ENCODE measurements at places on chromosomes 3 and 15.
A peak's percentile ranks its signal among the peaks of the same experiment; 100 is the strongest.

DNA sequence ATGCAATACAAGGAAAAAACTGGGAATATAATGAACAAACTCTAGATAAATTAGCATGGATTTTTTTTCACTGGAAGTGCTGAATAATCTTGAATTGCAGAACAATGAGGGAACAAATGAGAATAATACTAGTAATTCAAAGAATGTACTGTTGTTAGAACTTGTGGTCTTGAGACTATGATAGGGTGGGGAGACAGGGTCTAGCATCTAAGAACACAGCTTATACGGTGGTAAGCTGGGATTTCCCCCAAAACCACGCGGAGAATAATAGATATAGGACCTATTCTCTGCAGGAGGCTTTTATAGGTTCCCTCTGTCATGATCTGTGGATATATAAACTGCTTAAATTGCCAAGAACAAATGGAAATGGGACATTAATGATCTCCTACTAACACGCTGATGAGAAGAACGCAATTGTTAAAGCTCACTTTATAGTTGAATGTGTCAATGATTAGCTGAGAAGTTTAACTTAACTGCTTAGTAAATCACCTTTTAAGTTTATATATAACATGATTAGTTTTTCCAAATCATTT lies 692.3 kb downstream of the ZPLD1 start:
- DNase-seq, result no peak

GRCh38 chr15:34318277-34319079 lies 19.1 kb downstream of the SLC12A6 start:
- DNase-seq, result peak; percentile 77

DNA sequence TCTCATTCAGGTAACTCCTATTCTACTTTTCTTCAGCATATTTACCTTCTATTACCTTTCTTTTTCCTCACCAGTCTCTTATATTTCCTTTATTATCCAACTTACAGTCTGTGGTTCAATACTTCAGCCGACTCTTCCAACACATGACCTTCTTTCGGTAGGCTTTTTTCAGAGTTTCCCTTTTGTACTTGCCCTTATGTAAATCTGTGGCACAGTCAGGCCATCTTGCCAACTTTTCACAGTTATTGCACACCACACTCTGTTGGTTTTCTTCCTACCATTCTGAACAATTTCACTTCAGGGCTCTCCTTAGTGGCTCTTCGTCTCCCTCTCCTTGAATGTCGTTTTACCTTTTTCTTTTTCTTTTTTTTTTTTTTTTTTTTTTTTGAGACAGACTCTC lies 427.8 kb downstream of the LPP start:
- peak; percentile 51 for DNase-seq

DNA sequence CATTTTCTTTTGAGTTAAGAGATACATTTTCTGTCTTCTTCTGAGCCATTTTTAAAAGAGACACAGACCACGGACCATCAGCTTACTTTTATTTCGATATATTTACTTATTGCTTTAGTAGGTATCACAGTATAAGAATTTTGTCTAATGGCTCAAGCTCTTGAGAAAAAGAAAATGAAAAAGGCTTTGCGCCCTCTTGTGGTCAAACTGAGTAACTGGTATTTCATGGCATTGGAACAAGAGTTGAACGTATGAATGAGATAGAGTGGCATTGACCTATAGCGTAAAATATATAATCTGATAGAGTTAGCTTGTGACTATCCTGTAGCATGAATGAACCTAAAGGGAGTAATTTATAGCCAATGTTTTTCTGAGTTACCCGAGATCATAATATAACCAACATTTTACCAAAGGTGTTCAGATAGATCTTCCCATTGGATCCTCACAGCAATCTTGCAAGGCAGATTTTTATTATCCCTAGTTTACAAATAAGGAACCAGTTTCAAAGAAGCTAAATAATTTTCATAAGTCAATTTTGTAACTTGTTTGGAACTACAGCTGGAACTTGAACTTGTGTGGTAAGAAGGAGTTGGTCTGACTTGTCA lies 154.6 kb downstream of the POLR2M start:
- DNase-seq, result peak; percentile 72

GRCh38 chr15:80996247-80996646 lies 4.5 kb upstream of the TLNRD1 start:
- peak; percentile 49 for DNase-seq

GRCh38 chr3:155675094-155675493 lies 69.8 kb downstream of the PLCH1 start:
- DNase-seq, result no peak

GRCh38 chr3:74287557-74287956 lies 326.9 kb downstream of the CNTN3 start:
- DNase-seq, result no peak

GRCh38 chr3:36489679-36490425 lies 109.5 kb downstream of the STAC start:
- DNase-seq, result no peak

DNA sequence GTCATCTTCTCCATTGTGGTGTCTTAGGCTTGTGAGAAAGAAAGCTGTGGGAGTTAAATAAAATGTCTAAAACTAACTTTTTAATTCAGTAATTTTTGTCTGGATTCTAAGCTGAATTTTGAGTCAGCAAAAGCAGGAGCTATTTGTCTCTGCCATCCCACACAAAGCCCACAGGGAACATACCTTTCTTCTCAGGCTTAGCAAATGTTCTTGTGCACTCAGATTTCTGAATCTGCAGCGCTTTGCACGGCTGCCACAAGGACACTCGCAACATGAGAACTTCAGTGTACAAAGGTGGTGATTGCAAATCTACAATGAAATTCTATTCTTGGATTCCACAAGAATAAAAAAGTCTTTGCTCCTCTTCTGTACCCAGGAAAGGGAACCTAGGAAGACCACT lies 88.2 kb upstream of the RNF7 start:
- DNase-seq, result no peak

DNA sequence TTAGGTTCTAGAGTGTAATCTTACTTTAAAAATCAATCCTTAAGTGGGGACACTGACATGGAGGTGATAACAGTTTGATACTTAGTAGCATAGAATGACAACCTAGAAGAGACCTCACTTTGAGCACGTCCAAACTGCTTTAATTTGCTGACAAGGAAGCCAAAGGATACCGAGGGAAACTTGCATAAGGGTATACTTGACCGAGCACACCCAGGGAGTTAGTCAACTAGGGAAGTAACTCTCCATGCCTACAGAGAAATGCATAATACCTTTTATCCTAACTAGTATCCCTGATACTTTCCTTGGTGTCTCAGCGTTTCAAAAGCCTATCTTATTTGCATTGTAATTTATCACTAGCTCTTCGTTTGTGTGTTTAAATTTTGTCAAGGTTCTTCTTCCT lies 5.5 kb upstream of the TPRG1 start:
- DNase-seq, result no peak

GRCh38 chr15:45169608-45170480 lies 17.9 kb downstream of the SHF start:
- DNase-seq, result no peak

DNA sequence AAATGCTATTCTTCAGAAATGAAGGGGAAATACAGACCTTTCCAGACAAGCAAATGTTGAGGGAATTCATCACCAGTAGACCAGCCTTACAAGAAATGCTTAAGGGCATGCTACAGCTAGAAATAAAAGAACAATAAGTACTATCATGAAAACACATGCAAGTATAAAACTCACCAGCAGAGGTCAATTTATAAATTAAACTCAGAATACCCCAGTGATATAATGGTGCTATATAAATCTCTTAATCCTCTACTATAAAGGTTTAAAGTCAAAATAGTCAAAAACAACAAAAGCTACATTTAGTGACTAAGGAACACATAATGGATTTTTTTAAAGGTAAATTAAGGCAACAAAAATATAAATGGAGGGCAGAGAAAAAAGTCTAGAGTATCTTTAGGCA lies 142.5 kb downstream of the CPNE4 start:
- no peak for DNase-seq

DNA sequence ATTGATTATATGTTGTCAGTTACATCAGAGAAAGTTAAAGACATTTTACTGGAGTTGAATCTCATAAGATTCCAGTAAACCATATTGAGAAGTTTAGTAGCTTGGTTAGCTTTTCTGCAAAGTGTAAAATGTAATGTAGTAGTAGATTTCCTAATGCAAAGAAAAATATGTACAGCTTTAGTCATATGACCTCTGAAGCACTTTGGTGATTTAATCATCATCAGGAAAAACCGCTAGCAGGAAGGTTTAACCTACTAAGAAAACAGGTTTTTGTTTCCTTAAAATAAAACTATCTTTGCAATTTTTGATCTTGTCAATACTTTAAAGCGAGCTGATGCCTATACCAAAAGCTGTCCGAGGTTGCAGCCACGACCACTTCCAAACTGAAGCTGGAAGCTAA lies 364.6 kb upstream of the ZNF385D start:
- no peak for DNase-seq

DNA sequence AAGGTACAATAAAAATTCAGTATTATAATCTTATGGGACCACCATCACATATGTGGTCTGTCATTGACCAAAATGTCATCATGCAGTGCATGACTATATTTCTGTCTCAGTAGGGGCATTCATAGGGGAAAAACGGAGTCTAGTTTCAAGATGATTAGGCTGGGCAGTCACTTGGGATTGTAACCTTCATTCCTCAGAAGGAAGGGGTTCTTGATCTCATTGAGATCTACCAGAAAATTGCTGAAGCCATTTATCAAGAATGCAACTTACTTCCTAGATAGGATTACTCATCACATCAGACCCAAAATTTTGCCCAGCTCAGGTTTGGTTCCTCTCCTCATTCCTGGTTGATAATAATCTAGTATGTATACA lies 37.3 kb downstream of the BTD start:
- DNase-seq, result peak; percentile 29

DNA sequence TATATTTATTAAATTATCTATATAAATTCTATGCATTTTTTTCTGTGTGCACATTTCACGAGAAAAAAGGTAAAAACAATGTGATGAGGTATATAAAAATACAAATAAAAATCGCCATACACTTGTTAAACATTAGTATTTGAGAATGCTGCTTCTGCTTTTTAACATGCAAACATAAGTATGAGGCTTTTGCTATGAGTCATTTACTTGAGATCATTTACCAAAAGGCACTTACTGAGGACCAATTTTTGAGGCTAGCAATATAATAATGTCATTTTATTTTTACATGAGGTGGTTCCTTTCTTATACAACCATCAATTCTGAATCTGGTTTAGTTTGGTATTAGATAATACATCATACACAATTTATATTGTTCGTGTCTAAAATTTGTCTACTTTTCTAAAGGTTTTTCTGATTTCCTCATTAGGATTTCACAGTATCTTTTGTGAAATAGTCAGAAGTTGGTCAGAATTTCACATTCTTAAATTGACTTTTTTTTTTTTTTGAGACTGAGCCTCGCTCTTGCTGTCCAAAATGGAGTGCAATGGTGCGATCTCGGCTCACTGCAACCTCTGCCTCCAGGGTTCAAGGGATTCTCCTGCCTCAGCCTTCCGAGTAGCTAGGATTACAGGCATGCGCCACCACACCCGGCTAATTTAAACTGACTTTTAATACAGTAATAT lies 25.6 kb downstream of the DCUN1D1 start:
- peak; percentile 55 for DNase-seq

DNA sequence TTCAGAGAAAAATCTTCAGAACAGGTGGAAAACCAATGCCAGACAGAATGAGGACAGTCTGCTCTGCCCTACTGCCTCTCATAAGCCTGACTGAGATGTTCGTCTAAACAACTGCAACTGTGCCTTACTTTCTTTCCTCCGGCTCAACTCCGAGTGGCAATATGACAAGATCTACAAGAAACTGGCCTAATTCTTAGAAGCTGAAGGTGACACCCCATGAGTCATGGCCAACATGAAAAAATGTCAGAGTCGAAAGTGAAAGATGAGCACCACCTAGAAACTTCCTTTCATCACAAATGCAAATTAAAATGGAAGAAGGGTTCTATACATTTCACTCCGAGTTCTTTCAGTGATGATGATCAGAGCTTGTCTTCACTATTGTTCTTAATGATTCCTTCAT lies 12.9 kb downstream of the PCYT1A start:
- DNase-seq, result peak; percentile 52

GRCh38 chr3:143633816-143634215 lies 214.5 kb downstream of the SLC9A9 start:
- no peak for DNase-seq

DNA sequence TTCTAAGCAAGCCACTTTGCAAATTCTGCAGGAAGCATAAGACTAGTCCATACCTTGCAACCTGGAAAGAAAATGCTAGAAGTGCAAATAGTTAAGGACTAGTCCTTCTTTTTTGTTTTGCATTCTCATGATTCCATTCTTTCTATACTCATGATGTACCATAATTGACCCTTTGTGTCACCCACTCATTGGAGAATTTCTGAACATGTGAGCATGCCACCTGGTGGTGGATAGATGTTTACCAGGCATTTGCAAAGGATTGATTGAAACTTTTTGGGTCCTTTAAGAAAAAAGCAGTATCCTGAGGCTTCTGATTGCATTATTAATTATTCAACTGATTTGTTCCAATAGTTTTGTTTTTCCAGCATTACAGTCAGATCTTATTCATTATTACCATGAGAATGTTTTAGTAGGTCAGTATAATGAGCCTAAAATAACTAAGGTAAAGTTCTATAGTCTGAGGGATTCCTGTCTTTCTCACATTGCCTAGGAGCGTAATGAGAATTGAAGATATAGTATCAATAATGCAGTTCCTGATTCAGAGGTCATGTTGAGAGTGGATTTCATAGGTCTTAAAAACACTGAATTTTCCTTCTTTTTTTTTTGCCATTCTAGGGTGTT lies 20.2 kb upstream of the DIPK2A start:
- peak; percentile 58 for DNase-seq

DNA sequence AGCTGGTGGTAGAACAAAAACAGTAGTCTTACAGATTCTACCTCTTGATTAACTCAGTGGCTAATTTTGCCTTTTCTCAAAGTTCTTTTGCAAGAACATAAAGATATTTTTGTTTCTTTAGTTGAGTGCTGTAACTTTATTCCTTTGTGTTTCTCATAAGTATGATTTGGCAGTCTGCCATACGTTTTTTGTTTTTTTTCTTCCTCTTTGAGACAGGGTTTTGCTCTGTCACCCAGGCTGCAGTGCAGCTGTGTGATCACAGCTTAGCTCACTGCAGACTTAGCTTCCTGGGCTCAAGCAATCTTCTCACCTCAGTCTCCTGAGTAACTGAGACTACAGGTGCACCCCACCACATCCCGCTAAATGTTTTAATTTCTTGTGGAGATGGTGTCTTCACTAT lies 22.4 kb downstream of the B3GNT5 start:
- peak; percentile 90 for DNase-seq

- no peak for DNase-seq
Observed at GRCh38 chr3:62371720-62372591, 1.4 kb downstream of the FEZF2 start.

- DNase-seq, result no peak
Observed at GRCh38 chr3:67683522-67683921, 29.1 kb upstream of the SUCLG2 start.

Measured in suppressor macrophage treated with lipopolysaccharide for 4 hours (primary cell).